ENCODE measurements at places on chromosomes 6 and 20.

DNA sequence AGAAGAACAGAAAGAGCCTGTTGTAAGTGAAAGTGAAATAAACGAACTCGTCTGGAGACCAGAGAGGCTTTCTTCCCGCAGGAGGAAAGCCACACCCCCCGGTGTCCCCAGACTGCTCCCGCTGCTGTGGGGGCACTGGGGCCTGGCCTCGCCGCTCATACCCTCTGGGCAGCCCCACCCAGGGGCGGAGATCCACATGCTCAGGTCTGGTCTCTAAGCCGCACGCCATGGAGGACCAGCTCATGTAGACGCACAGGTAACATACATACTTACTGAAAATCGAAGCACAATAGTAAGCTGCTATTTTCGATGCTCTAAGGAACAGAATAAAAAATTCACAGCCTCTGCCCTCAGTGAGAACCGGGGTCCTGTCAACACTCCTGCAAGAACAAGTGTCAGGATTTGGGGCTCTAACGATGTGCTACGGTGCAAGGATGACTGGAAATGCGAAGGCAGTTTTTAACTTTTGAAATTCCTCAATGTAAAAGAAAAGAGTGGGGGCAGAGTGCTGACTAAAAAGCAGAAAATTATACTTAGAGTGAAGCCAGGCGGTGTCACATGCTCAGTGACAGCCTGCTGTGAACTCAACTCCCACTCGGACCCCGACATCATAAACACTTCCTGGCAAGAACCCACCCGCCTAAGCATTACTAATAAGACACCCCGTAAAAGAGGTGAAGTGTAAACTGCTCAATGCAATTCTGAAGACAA, 110.5 kb downstream of the IRF4 start:
- no peak for DNase-seq

- DNase-seq, result no peak
Measured at GRCh38 chr6:50966986-50967385, 148.3 kb downstream of the TFAP2B start.

DNA sequence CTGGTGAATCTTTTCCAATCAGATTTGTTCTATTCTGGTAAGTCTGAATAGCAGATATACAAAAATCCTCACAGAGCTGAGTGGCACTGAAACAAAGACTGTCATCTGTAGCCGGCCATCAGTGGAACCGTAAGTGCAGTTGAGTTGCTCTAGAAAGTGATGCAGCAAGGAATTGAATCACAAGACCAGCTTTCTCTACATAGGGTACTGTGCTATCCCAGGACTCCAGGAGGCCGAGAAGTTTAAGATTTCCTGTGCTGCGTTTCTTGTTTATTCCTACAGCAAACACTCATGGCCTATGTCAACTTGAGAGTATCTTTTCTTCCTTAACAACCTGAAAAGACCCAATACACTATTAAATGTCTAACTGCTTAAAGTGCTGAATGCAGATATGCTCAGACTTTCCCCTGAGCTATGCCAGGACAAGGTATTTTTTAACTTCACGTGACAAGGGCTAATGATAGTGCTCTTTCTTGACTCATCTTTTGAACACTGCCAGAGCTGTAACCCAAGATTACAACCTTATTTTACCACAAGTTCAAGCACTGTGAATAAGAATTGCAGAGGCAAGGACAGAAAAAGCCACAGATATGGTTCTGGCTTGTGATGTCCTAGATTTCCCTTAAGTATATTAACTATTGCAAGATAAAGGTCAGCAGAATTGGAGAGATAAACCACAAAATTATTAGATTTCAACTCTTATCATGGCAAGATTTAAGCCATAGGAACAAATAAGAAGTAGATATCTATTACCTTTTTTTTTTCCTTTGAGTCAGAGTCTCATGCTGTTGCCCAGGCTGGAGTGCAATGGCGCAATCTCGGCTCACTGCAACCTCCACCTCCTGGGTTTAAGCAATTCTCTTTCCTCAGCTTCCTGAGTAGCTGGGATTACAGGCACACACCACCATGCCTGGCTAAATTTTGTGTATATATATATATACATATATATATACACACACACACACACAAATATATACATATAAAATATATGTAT, 71.6 kb downstream of the GJA1 start:
- DNase-seq, result peak; percentile 78

- no peak for DNase-seq
Measured at GRCh38 chr6:61606500-61606899, 679.5 kb downstream of the KHDRBS2 start.

DNA sequence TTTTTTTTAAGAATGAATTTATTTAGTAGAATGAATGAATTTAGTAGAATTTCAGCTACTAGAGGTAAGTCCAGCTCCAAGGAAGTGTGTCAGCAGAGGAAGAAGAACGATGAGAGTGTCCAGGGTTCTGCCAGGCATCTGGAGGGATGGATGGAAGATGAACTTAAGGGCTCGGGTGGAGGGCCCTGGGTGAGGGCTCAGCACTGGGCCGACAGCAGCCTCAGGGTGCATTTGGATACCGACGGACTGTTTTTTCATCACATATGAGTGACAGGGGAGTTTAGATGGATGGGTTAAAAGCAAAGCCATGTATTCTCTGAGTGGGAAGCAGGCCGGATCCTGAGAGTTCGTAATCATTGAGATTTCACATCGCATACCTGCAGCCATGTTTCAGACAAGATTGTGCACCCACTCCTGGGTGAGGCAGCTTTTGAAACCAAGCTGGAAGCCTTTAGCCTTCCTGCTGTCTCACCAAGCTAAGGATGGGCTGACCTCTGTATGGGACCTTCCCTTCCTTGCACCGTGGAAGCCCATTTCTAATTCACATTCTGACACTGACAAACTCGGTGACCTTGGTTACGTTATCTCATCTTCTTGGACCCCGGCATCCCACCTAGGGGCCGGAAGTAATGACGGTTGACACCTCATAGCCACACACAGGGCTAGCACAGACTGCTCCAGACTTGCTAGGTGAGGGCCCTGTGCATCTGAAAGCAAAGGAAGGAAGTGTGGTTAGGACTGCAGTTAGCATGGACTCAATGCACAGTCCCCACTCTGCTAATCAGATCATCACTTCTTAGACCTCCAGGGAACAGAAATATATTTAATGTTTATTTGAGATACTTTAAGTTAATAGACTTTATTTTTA, 228.5 kb downstream of the SLC24A3 start:
- DNase-seq, result no peak

- no peak for DNase-seq
Measured at GRCh38 chr6:11275598-11275997, 43.1 kb upstream of the NEDD9 start.

Data from M059J (cell line).